ENCODE measurements at places on chromosomes 5 and 9. TPM values are rescaled to one million over a fixed set of nuclear protein-coding genes. Genes with fewer than 3 reads are reported as not detected.

The ADAMTS12 gene
- 0.05 TPM for total RNA-seq

The DPYSL3 gene
- 0.05 TPM for total RNA-seq

The GLRA1 gene
- total RNA-seq: not detected

The NR2F1 gene
- total RNA-seq: not detected

The GMCL2 gene
- total RNA-seq: not detected

DNA sequence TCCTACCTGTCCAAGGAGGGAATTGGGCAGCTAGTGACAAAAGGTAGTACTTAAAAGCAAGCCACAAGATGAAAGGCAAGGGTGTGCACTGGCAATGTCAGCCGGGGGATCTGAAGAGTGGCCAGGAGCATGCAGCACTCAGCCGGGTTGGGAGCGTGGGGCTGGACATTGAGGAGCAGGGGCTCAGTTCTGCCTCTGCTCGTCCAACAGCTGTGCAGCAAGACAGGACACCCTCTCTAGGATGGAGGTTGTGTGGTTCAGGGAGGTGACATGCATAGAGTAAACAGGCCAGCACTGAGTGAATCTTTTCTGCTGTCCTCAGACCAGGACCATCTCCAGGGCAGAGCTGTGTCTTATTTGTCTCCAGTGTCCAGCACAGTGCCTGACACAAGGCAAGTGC lies 235.3 kb downstream of the CRB2 start:
- DNase-seq: no peak

DNA sequence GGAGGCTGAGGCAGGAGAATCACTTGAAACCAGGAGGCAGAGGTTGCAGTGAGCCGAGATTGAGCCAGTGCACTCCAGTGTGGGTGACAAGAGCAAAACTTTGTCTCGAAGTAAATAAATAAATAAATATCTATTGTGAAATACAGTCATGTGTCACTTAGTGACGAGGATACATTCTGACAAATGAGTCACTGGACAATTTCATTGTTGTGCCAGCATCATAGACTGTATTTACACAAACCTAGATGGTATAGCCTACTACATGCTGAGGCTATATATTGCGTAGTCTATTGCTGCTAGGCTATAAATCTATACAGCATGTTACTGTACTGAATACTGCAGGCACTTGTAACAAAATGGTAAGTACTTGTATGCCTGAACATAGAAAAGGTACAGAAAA lies 61.1 kb upstream of the CCL21 start:
- DNase-seq: no peak

- DNase-seq: no peak
Measured at GRCh38 chr5:68193481-68194036, 22.0 kb upstream of the PIK3R1 start.

GRCh38 chr5:58348996-58349728 lies 110.7 kb downstream of the PLK2 start:
- no peak for DNase-seq

GRCh38 chr5:35538198-35538931 lies 79.3 kb upstream of the SPEF2 start:
- DNase-seq: no peak

DNA sequence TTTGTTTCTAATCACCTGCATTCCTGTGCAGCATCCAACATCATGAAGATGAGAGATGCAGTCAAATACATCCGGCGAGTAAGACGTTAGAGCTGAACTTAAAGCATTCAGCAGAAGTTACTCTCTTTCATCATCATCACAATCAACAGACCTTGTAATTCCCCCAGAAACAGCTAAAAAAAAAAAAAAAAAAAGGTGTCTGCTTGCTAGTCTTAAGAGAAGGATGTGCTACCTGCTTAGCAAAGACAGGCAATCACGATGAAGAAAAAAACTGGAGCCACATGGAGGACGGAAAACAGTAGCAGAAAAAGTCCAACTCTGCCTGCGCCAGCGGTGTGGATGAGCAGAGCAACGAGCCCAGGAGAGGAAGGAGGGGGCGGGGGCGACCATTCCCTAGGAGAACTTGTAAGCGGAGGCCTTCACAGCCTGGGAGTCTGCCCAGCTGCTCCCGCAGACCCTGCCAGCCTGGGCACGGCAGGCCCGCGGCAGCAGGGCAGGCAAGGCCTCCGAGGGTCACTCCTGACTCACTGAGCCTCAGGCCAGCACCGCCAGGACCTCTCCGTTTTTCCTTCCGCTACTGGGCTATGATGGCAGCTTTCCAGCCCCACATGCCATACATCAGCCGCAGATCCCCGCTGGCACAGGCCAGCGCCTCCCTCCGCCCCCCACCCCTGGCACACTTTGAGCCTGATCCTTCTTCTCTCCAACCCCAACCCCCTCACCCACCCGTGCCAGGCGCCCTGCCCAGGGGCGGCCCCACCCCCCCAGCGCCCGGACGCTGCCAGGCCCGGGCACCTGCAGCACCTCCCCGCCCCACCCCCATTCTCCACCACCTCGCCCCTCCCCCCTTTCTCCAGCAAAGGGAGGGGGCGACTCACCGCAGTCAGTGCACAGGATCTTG lies 1.4 kb downstream of the NRG2 start:
- DNase-seq: peak; percentile 4
